Activated naive CD8-positive, alpha-beta T cell treated with anti-CD3 and anti-CD28 coated beads for 36 hours (primary cell): ENCODE measurements at places on chromosomes 13 and 19.
A peak's percentile ranks its signal among the peaks of the same experiment; 100 is the strongest.

- H3K36me3 ChIP-seq, result no peaks in the 10 kb centered on the region
- H3K27me3 ChIP-seq, result peaks cover 3% of the 10 kb centered on the region
- H3K27ac ChIP-seq, result no peak overlapping the region
- peaks cover 20% of the 10 kb centered on the region for H3K4me1 ChIP-seq
- peak; percentile 60 for DNase-seq
These were observed 25.4 kb upstream of the GPR12 start for GRCh38 chr13:26785838-26786630.

GRCh38 chr19:33660410-33661124 is 38.8 kb downstream of the CHST8 start:
- H3K4me1 ChIP-seq, result no peaks in the 10 kb centered on the region
- H3K36me3 ChIP-seq, result no peaks in the 10 kb centered on the region
- H3K4me3 ChIP-seq, result no peak overlapping the region
- no peak overlapping the region for H3K27ac ChIP-seq
- DNase-seq, result no peak

DNA sequence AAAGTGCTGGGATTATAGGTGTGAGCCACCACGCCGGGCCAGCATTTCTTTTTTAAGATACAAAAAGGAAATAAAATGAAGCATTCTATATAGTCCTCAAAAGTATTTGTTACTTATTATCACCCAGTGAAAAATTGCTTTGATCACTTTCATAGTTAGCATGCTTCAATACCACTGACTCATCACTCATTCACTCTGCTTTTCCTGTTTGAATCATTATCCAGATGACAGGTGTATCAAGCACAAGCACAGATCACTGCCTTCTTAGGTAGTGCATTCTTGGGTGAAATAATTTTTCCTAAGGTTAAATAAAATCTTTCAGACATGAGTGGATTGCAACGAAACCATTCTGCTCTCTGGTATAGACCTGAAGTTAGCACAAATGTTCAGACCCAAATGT is 35.8 kb upstream of the SPART start:
- H3K36me3 ChIP-seq, result no peaks in the 10 kb centered on the region

DNA sequence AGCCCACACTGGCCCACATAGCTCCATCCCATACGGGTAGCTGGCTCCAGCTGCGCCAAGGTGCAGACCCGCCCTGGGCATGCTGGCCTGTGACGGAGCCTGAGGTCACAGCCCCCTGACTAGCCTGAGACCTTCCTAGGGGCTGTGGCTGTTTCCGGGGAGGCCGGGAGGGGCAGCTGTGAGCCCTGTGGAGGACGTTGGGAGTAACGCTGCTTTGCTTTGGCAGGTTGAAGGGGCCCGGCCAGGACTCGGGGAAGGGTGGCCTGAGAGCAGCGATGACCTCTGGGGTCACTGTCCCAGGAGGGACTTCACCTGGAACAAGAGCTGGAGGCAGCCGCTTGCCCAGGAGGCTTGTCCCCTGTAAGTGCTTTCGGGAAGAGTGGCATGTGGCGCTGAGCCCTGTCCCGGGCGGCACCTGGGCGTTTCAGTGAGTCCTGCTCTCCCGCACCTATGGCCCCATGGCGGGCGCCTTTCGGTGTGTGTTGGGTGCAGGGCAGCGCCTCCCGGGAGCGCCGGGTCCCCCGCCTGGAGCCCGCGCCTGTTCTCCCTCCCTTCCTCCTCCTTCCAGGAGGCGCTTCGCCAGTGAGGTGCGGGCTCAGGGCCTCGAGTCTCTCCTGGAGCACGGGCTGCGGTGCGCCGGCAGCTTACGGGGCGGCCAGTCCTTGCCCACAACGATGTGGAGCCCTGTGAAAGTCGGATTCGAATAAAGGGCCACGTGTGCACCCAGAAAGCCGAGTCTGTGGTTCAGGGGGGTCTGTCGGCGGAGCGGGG is 1.1 kb upstream of the FAM174C start:
- peaks cover 4% of the 10 kb centered on the region for H3K27me3 ChIP-seq
- peaks cover 60% of the 10 kb centered on the region for H3K36me3 ChIP-seq
- peak overlapping the region; percentile 73 for H3K27ac ChIP-seq
- peak overlapping the region; percentile 80 for H3K4me3 ChIP-seq
- peaks cover 42% of the 10 kb centered on the region for H3K4me1 ChIP-seq
- no peak for DNase-seq

DNA sequence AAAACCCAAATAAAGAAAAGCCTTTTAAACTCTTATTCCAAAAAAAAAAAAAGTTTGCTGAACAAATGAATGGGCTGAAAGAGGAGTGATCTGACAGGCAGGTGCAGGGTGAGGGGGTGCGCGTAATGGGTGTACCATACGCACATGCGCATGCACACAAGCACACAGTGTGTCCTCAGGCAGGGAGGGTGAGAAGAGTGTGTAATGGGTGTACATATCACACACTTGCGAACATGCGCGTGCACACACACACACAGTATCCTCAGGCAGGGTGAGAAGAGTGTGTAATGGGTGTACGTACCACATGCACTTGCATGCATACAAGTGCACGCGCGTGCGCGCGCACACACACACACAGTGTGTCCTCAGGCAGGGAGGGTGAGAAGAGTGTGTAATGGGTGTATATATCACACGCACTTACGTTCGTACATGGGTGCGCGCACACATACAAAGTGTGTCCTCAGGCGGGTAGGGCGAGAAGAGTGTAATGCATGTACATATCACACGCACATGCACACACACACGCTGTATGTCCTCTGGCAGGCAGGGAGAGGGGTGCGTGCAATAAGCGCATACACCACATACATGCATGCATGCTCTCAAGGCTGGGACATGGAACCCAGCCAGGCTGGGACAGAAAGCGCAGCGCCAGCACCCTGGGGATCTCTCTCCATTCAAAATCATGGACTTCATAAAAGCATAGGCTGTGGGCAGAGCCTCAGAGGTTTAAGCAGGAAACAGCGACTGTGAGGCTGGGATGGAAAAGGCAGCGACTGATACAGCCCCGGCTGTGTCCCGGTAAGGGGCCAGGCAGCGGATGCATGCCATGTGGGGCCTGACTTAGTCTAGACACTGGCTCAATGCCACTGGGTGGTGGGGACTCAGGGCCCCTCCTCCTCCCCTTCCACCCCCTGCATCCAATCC is 70.4 kb downstream of the CEBPG start:
- H3K4me1 ChIP-seq, result no peaks in the 10 kb centered on the region
- no peak overlapping the region for H3K4me3 ChIP-seq
- no peak overlapping the region for H3K27ac ChIP-seq
- H3K27me3 ChIP-seq, result no peaks in the 10 kb centered on the region
- DNase-seq, result no peak
- peaks cover 1% of the 10 kb centered on the region for H3K36me3 ChIP-seq

- H3K27me3 ChIP-seq, result no peaks in the 10 kb centered on the region
- peaks cover 53% of the 10 kb centered on the region for H3K4me1 ChIP-seq
- no peak for DNase-seq
- no peak overlapping the region for H3K4me3 ChIP-seq
These were observed 5.0 kb downstream of the MLLT1 start for GRCh38 chr19:6274756-6275155.

DNA sequence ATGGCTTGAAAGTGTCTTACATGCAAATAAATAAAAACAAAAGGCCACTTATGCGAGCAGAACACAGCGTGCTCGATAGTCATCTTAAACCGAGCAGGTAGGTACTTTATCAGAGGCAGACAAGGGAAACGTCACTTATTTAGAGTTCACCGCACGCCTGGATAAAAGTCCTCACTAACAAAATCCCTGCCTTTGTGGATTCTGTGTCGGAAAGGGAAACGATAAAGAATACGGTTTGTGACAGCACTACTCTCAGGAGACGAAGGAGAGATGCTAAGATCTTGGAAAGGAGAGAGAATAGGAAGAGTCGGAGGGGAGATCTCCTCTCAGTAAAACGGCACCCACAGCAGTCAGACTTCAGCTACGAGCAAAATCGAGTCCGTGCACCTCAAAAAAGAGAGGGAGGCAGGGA is 581 bp downstream of the RCBTB1 start:
- H3K27ac ChIP-seq, result peak overlapping the region; percentile 66
- DNase-seq, result no peak
- peaks cover 14% of the 10 kb centered on the region for H3K4me1 ChIP-seq
- peak overlapping the region; percentile 96 for H3K4me3 ChIP-seq
- no peaks in the 10 kb centered on the region for H3K36me3 ChIP-seq

- H3K4me1 ChIP-seq, result peaks cover 3% of the 10 kb centered on the region
- no peaks in the 10 kb centered on the region for H3K27me3 ChIP-seq
- H3K27ac ChIP-seq, result no peak overlapping the region
- DNase-seq, result no peak
- no peak overlapping the region for H3K4me3 ChIP-seq
- peaks cover 4% of the 10 kb centered on the region for H3K36me3 ChIP-seq
These were observed 93.3 kb upstream of the SLC15A1 start for GRCh38 chr13:98845742-98846141.

- peaks cover 15% of the 10 kb centered on the region for H3K4me1 ChIP-seq
- peaks cover 2% of the 10 kb centered on the region for H3K36me3 ChIP-seq
- H3K4me3 ChIP-seq, result no peak overlapping the region
- H3K27me3 ChIP-seq, result no peaks in the 10 kb centered on the region
- no peak for DNase-seq
These were observed 5.7 kb downstream of the MCF2L start for GRCh38 chr13:112974671-112975070.

- peak overlapping the region; percentile 97 for H3K27ac ChIP-seq
- H3K4me3 ChIP-seq, result peak overlapping the region; percentile 98
- peaks cover 9% of the 10 kb centered on the region for H3K27me3 ChIP-seq
- H3K36me3 ChIP-seq, result peaks cover 35% of the 10 kb centered on the region
- H3K4me1 ChIP-seq, result peaks cover 49% of the 10 kb centered on the region
- DNase-seq, result peak; percentile 61
These were observed 2.7 kb downstream of the JUND start for GRCh38 chr19:18278521-18279265.

DNA sequence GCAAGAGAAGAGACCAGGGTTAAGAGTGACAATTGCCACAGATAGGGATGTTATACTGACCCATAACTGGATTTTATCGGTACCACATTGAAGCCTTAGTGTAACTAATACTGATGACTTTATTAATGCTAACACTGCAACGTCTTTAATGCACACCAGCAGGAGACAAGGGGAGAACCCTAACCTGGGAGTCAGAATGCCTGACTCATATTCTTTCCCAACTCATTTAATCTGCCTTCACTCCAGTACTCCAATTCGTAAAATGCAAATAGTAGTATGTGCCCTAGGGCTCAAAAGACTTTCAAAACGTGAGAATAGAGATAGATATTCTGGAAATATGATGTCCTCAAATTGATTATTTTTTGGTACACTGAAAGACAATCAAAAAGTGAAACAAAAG is 62.4 kb downstream of the GPC6 start:
- no peak for DNase-seq
- no peak overlapping the region for H3K27ac ChIP-seq
- peaks cover 4% of the 10 kb centered on the region for H3K27me3 ChIP-seq
- no peaks in the 10 kb centered on the region for H3K36me3 ChIP-seq
- peaks cover 9% of the 10 kb centered on the region for H3K4me1 ChIP-seq
- no peak overlapping the region for H3K4me3 ChIP-seq

DNA sequence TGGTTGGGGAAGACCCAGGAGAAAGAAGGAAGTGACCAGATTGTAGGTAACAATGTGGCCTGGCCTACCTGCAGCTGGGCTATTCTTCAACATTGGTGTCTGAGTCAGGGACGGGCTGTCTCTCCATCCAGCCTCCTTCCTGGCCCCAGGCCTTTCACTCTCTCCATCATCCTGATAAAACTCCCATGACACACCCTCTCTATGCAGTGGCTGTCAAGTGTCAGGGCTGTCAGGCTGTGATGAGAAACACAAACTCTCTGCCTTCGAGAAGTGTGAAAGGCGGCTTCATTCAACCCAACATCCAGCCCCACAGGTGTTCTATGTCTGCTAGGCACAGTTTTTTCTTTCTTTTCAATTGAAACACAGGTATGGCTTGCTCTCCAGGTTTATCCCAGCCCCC is 153.3 kb upstream of the VSTM2B start:
- H3K27ac ChIP-seq, result no peak overlapping the region
- peaks cover 25% of the 10 kb centered on the region for H3K27me3 ChIP-seq
- no peak overlapping the region for H3K4me3 ChIP-seq
- no peaks in the 10 kb centered on the region for H3K4me1 ChIP-seq

DNA sequence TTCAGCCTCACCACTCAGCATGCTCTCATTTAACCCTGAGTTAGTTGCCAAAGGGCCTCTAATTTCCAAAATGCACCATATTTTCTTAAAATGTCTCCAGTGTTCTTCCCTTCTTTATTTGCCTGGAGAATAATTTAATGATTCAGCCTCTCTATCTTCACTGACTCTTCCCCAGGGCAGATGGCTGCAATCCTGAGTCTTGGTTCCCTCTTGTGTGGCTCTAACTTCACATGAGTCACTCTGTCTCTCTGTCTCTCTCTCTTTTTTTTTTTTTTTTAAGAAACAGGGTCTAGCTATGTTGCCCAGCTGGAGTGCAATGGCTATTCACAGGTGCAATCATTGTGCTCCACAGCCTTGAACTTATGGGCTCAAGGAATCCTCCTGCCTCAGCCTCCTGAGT is 251.4 kb downstream of the VWA8 start:
- no peak overlapping the region for H3K27ac ChIP-seq
- H3K36me3 ChIP-seq, result peaks cover 15% of the 10 kb centered on the region
- peaks cover 6% of the 10 kb centered on the region for H3K4me1 ChIP-seq
- DNase-seq, result no peak

DNA sequence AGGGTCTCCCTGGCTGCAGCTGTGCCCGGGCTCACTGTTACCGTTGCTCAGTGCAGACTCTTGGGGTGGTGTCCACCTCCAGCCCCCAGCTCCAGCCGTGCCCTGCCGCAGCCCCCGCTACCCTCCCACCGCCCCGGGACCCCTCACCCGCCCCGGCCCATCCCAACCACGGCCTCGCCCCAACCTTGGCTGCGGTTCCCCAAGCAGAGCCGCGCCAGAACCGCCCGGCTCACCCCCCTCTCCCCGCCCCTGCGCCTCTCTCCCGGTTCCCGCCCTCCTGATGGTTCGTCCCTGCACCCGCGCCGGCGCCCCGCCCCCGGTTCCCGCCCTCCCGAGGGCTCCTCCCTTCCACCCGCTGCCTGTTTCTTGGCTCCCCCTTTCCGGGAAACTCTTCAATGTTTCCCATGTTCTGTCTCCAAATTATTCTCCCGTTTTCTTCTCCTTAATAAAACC is 40.3 kb downstream of the ANKRD10 start:
- peak; percentile 63 for DNase-seq
- H3K36me3 ChIP-seq, result peaks cover 2% of the 10 kb centered on the region
- peak overlapping the region; percentile 55 for H3K27ac ChIP-seq
- peak overlapping the region; percentile 76 for H3K4me3 ChIP-seq
- H3K4me1 ChIP-seq, result peaks cover 3% of the 10 kb centered on the region

- peak; percentile 8 for DNase-seq
- H3K4me3 ChIP-seq, result peak overlapping the region; percentile 89
- H3K27ac ChIP-seq, result peak overlapping the region; percentile 92
- peaks cover 85% of the 10 kb centered on the region for H3K36me3 ChIP-seq
- peaks cover 13% of the 10 kb centered on the region for H3K4me1 ChIP-seq
- H3K27me3 ChIP-seq, result no peaks in the 10 kb centered on the region
These were observed 412 bp downstream of the ZNF528 start for GRCh38 chr19:52398081-52398441.

GRCh38 chr19:610071-610800 is 20.6 kb downstream of the HCN2 start:
- H3K27ac ChIP-seq, result peak overlapping the region; percentile 96
- H3K4me3 ChIP-seq, result peak overlapping the region; percentile 82
- peak; percentile 50 for DNase-seq

DNA sequence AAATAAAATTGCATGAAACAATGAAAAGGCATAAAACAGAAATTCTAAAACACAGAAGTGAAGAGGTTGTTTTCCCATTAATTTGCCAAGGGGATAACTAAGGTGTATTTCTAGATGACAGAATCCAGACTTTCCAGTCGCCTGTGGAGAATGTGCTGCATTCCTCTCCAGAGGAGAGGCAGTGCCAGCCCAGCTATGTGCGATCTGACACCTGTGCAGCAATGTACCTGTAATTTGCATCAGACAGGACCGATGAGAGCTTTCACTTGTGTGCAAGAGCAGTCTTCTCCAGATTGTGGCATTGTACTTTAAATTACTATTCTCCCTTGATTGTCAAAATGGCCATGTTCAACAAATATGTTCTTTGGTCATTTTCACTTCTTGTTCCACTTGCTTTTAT is 1037.9 kb downstream of the EFNB2 start:
- H3K27me3 ChIP-seq, result peaks cover 3% of the 10 kb centered on the region
- DNase-seq, result no peak
- no peak overlapping the region for H3K27ac ChIP-seq
- H3K4me3 ChIP-seq, result no peak overlapping the region
